ENCODE measurements at places on chromosomes 6 and 20. TPM values are rescaled to one million over a fixed set of nuclear protein-coding genes. Genes with fewer than 3 reads are reported as not detected.

The ZDHHC14 gene
- total RNA-seq: 5.7 TPM

The ULBP3 gene
- 5.4 TPM for total RNA-seq

The ATXN1 gene
- total RNA-seq: 20.8 TPM

The RBM38 gene
- total RNA-seq: 20.8 TPM

The MOXD1 gene
- total RNA-seq: 37.3 TPM

The WFDC10B gene
- total RNA-seq: not detected

The NOTCH4 gene
- total RNA-seq: 2.0 TPM

The RBM12 gene
- total RNA-seq: 59.2 TPM

DNA sequence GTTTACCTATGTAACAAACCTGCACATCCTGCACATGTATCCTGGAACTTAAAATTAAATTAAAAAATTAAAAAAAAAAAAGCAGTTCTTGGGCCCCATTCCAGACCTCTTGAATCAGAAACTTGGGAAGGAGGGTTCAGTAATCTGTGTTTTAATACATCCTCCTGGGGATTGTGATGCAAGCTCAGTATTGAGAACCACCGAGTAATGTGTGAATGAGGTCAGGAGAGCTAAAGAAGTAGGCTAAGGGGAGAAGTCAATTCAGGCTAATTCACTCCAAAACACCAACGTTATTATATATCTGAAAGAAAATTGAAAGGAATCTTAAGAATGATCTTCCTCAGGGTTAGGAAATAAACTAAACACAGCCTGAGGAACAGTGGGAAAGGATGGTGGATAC, 120.4 kb downstream of the RNF144B start:
- H3K4me1 ChIP-seq: peaks cover 20% of the 10 kb centered on the region
- no peak overlapping the region for H3K4me3 ChIP-seq
- H3K27ac ChIP-seq: no peak overlapping the region
- H3K36me3 ChIP-seq: no peaks in the 10 kb centered on the region
- no peaks in the 10 kb centered on the region for H3K27me3 ChIP-seq

DNA sequence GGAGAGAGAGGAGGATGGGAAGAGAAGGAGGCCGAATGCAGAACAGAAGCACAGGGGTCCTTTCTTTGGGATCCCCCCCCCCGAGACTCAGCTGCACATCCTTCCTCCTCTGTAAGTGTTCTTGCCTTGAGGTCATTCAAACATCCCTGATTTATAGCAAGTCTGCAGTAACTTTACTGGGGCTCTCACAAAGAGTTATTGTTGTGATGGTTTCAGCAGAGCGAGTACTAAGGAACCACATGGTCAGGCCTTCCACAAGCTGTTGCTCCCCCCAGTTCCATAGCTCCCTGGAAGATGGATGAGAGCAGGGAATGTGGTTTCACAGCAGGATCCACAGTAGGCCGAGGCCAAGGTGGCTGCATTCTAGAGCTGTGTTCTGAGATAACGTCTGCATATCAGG, 351.4 kb upstream of the CDH4 start:
- no peaks in the 10 kb centered on the region for H3K27me3 ChIP-seq
- H3K36me3 ChIP-seq: no peaks in the 10 kb centered on the region
- H3K4me1 ChIP-seq: no peaks in the 10 kb centered on the region
- no peak overlapping the region for H3K27ac ChIP-seq
- DNase-seq: no peak
- no peak overlapping the region for H3K4me3 ChIP-seq

DNA sequence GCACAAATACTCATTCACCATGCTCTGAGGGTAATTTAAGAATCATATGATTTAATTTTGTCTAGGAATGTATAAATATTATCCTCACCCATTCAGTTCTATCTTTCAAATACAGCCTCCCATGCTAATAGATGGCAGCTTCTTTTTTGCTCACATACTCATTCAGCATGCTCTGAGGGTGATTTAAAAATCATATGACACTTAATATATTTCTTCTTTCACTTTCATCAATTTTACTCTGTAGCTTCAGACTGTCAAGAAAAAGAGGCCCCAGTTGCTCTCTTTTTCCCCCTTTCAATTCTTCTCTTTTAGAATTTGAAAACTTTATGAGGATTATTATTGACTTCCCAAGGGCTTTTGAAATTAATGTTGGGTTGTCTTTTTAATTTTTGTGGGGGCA, 161.7 kb upstream of the LAMP5 start:
- H3K27me3 ChIP-seq: no peaks in the 10 kb centered on the region
- no peak for DNase-seq
- H3K4me1 ChIP-seq: no peaks in the 10 kb centered on the region
- H3K27ac ChIP-seq: no peak overlapping the region
- H3K4me3 ChIP-seq: no peak overlapping the region

GRCh38 chr6:146357578-146358430, 185.8 kb upstream of the RAB32 start:
- no peaks in the 10 kb centered on the region for H3K27me3 ChIP-seq
- peaks cover 25% of the 10 kb centered on the region for H3K4me1 ChIP-seq
- no peaks in the 10 kb centered on the region for H3K36me3 ChIP-seq
- H3K27ac ChIP-seq: peak overlapping the region; percentile 84
- DNase-seq: peak; percentile 92

DNA sequence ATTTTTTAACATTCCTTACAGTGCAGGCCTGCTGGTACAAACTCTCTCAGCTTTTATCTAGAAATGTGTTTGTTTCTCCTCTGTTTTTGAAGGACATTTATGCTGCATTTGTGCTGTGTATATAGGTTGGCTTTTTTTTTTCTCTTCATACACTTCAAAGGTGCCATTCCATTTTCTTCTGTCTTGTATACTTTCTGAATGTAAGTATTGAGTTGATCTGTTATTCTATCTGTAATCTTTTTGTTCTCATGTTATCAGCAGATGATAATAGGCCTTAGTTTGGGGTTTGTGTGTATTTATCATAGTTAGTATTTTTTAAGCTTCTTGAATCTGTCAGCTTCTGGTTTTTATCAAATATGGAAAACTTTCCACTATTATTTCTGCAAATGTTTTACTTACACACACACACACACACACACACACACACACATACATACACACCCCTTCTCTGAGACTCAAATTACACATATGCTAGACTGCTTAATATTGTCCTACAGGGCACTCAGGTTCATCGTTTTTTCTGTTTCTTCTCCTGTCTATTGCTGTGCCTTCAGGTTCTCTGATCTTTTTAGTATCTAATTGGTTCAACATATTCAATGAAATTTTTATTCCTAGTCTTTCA, 74.6 kb downstream of the RPP40 start:
- no peaks in the 10 kb centered on the region for H3K36me3 ChIP-seq
- H3K4me3 ChIP-seq: no peak overlapping the region
- no peak for DNase-seq
- H3K27ac ChIP-seq: no peak overlapping the region
- no peaks in the 10 kb centered on the region for H3K4me1 ChIP-seq

GRCh38 chr6:113959235-113959634, 11.7 kb downstream of the HDAC2 start:
- peaks cover 42% of the 10 kb centered on the region for H3K36me3 ChIP-seq
- H3K27ac ChIP-seq: no peak overlapping the region
- no peaks in the 10 kb centered on the region for H3K27me3 ChIP-seq
- H3K4me1 ChIP-seq: no peaks in the 10 kb centered on the region
- no peak overlapping the region for H3K4me3 ChIP-seq
- no peak for DNase-seq

GRCh38 chr20:6685181-6685582, 82.3 kb upstream of the BMP2 start:
- no peaks in the 10 kb centered on the region for H3K27me3 ChIP-seq
- H3K4me1 ChIP-seq: peaks cover 6% of the 10 kb centered on the region
- DNase-seq: no peak
- no peaks in the 10 kb centered on the region for H3K36me3 ChIP-seq
- no peak overlapping the region for H3K27ac ChIP-seq
- no peak overlapping the region for H3K4me3 ChIP-seq

- no peak for DNase-seq
- H3K4me3 ChIP-seq: no peak overlapping the region
These were observed 758.9 kb downstream of the KIF16B start for GRCh38 chr20:15814360-15814759.

DNA sequence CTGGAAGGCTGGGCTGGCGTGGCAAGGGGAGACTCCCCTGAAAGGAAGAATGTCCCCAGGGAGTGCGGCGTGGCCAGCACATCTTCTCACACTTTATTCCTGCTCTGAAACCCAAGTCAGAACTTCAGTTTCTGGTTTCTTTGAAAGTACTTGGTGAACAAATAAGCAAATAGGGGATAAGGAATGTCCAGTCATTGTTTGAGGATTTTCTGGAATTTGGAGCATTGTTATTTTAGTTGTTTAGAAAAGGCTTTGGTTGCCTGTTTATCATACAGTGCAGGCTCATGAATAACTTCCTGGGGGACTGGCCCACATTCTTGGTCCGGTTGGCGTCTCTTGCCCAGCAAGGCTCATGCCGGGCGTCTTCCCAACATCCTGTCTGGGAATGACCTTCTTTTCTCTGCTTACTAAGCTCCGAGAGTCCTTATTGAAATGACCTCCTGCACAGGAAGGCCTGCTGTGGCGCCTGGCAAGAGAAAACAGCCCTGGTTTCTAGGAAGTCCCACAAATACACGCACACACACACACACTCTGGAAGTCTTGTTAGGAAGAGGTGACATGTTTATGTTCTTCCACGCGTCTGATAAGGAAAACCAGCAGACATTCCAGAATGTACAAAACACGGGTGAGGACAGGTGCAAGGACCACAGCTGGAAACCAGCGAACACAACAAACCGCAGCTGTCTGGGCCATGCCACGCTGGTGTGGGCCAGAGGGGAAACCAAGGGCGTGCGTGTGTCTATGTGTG, 71.9 kb downstream of the TMEM170B start:
- no peaks in the 10 kb centered on the region for H3K27me3 ChIP-seq
- DNase-seq: peak; percentile 99
- no peak overlapping the region for H3K4me3 ChIP-seq

- no peak overlapping the region for H3K27ac ChIP-seq
- no peaks in the 10 kb centered on the region for H3K36me3 ChIP-seq
- H3K27me3 ChIP-seq: no peaks in the 10 kb centered on the region
- H3K4me1 ChIP-seq: no peaks in the 10 kb centered on the region
These were observed 83.6 kb upstream of the C20orf144 start for GRCh38 chr20:33578510-33578909.

DNA sequence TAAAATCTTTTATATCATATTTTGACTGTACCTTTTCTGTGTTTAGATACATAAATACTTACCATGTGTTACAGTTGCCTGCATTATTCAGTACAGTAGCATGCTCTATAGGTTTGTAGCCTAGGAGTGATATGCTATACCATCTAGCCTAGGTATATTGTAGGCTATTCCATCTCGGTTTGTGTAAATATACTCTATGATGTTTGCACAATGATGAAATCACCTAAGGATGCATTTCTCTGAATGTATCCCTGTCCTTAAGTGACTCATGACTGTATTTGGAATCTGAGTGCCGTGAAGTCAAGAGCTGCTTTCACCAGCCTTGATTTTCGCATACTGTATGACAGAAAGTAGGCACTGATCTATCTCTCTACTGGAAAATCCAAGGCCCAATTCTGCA, 129.9 kb downstream of the UTRN start:
- no peak overlapping the region for H3K4me3 ChIP-seq
- no peaks in the 10 kb centered on the region for H3K36me3 ChIP-seq
- 0 out of 2 replicates have a peak overlapping the region, but pooled peaks have one; percentile 2 for H3K27ac ChIP-seq
- H3K4me1 ChIP-seq: peaks cover 52% of the 10 kb centered on the region
- DNase-seq: no peak

GRCh38 chr20:62709537-62709905, 885 bp downstream of the NTSR1 start:
- no peak overlapping the region for H3K4me3 ChIP-seq
- no peak overlapping the region for H3K27ac ChIP-seq
- H3K4me1 ChIP-seq: peaks cover 4% of the 10 kb centered on the region
- DNase-seq: no peak
- no peaks in the 10 kb centered on the region for H3K36me3 ChIP-seq

GRCh38 chr6:100664274-100665040, 199.7 kb upstream of the SIM1 start:
- peaks cover 11% of the 10 kb centered on the region for H3K4me1 ChIP-seq
- no peaks in the 10 kb centered on the region for H3K27me3 ChIP-seq
- 0 out of 2 replicates have a peak, but pooled peaks cover 4% of the 10 kb centered on the region for H3K36me3 ChIP-seq
- peak; percentile 9 for DNase-seq
- H3K4me3 ChIP-seq: no peak overlapping the region
- H3K27ac ChIP-seq: no peak overlapping the region

- DNase-seq: no peak
- H3K36me3 ChIP-seq: no peaks in the 10 kb centered on the region
- no peak overlapping the region for H3K4me3 ChIP-seq
- peaks cover 23% of the 10 kb centered on the region for H3K27me3 ChIP-seq
- H3K4me1 ChIP-seq: peaks cover 6% of the 10 kb centered on the region
- H3K27ac ChIP-seq: no peak overlapping the region
These were observed 15.2 kb upstream of the LIN28B start for GRCh38 chr6:104941729-104942091.
